Liver (tissue), 10 donors: ENCODE measurements at places on chromosomes 4 and X.

GRCh38 chr4:74932832-74933561 lies at the start of gene PARM1:
Gene PARM1 (plus strand): TSS chr4:74933116. CDS start chr4:74933328, 212 bp downstream.
- no peaks in the 10 kb centered on the region for H3K36me3 ChIP-seq
- DNase-seq: peak; percentile 77
- H3K27me3 ChIP-seq: peaks cover 6% of the 10 kb centered on the region
- H3K4me1 ChIP-seq: peaks cover 18% of the 10 kb centered on the region
- H3K27ac ChIP-seq: no peak within 1 kb of the TSS

GRCh38 chrX:139815771-139816170 lies 107.8 kb upstream of the MCF2 start:
- H3K27ac ChIP-seq: no peak overlapping the region
- H3K4me3 ChIP-seq: no peak overlapping the region
- no peak for DNase-seq
- H3K4me1 ChIP-seq: no peaks in the 10 kb centered on the region

- no peak for DNase-seq
- no peak overlapping the region for H3K27ac ChIP-seq
- H3K4me3 ChIP-seq: no peak overlapping the region
- no peaks in the 10 kb centered on the region for H3K27me3 ChIP-seq
Observed at GRCh38 chrX:42443267-42443666, 334.7 kb downstream of the PPP1R2C start.

- H3K27me3 ChIP-seq: no peaks in the 10 kb centered on the region
- DNase-seq: no peak
- no peaks in the 10 kb centered on the region for H3K4me1 ChIP-seq
Observed at GRCh38 chrX:120358737-120359456, 3.0 kb upstream of the ATP1B4 start.

- H3K4me1 ChIP-seq: no peaks in the 10 kb centered on the region
- no peak for DNase-seq
- H3K27me3 ChIP-seq: no peaks in the 10 kb centered on the region
- H3K36me3 ChIP-seq: no peaks in the 10 kb centered on the region
- H3K27ac ChIP-seq: no peak overlapping the region
- H3K4me3 ChIP-seq: no peak overlapping the region
Observed at GRCh38 chrX:1164322-1165288, 47.8 kb downstream of the CRLF2 start.
